ENCODE measurements at places on chromosomes 11 and 22.
A peak's percentile ranks its signal among the peaks of the same experiment; 100 is the strongest.

DNA sequence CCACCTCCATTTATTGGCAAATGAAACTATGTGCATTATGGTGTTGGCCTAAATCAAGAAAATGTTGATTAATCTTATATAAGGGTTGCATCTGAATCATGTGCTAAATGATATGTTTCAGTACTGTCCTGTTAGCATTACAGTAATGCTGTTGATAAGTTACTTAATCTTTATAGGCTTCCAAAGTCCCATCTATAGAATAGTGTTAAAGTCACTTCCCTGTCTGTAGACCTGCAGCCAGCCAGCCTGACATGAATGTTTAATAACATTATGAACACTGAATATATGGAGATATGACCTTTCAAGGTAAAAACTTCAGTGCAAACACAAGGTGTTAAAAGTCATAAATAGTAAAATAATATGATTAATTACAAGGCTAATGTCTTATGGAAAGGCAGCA, 3.6 kb upstream of the TOM1 start:
- DNase-seq = no peak

GRCh38 chr11:75773595-75774353, 5.2 kb downstream of the DGAT2 start:
- no peak for DNase-seq

DNA sequence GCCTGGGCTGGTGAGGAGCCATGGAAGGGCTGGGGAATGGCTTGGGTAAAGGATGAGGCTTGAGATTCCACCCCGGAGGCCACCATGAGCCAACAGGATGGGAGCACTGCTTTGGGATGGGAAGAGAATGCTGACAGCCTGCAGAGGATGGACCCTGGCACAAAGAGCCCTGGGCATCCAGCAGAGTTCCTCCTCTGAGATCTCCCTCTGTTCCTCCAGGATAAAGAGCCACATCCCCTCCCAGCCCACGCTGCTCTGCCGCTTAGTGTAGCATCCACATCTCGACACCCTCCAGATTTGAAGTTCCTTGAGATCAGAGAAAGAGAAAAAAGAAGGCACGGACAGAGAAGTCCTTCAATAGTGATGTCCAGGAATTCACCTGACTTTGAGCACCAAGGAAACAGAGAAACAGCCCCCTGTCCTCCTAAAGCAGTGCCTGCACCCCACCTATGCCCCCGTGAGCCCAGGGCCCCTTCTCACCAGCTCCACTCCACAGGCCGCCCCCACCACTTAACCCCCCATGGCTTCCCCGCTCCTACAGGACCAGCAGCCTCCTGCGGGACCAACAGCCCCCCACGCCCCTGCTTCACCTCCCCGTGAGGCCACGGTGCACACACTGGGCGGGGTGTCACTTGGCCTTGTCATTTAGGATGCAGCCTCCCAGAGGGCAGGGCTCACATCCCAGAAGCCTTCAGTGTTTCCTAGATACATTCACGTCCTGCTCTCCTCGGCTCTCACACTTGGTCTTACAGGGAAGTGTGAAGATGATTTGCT, 180.5 kb downstream of the SHANK2 start:
- DNase-seq = no peak

GRCh38 chr11:75789521-75789920, 20.9 kb downstream of the DGAT2 start:
- DNase-seq = no peak

- DNase-seq = no peak
These were observed 79.7 kb upstream of the SLC5A12 start for GRCh38 chr11:26801601-26802000.

DNA sequence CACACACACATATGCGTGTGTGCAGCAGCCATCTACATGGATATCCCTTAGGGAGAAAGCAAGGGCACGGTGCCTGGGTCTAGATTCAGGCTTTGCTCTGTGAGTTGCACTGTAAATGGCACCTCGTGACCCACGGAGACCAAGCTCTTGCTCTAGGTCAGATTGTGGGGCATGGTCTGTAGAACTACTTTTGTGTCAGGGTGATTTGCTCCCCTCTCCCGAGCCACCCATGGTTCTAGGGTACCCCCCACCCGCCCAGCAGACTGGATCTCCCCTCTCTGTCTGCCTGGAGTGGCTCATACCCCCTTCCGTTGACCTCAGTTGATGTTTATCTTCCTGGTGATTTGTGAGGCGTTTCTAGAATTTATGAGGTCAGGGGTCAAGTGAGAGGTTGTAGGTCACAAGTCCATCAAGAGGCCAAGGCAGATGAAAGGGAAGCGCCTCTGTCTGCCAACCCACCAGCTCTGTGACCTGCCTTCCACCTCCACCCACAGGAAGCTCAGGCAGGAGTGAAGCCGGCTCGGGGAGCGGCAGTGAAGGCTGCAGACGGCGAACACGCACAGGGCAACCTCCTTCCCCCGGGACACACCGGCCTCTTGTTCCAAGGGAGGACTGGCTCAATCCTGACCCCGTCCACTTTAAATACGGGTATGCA, 76.2 kb upstream of the TTLL12 start:
- DNase-seq = no peak

GRCh38 chr11:108672113-108672512, 7.2 kb downstream of the DDX10 start:
- peak; percentile 42 for DNase-seq
